ENCODE measurements at places on chromosomes 13 and 19.

DNA sequence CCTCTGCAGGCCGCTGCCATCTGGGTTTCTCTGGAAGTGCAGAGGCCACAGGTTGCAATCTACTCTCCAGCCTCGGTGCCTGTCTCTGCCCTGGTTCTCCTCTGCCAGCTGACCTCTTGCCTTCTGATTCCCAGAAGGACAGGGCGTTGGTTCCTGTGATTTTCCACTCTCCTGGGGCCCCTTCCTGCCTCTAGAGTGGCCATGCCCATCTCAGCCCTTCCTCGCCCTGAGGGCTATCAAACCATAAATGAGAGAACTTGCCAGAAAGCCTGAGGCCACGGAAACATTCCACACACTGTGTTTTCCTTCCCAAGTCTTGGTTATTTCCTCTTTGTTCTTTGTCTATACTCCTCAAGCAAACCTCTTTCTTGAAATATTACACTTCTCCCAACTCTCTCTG lies 146.2 kb downstream of the SHISA2 start:
- no peak for DNase-seq

DNA sequence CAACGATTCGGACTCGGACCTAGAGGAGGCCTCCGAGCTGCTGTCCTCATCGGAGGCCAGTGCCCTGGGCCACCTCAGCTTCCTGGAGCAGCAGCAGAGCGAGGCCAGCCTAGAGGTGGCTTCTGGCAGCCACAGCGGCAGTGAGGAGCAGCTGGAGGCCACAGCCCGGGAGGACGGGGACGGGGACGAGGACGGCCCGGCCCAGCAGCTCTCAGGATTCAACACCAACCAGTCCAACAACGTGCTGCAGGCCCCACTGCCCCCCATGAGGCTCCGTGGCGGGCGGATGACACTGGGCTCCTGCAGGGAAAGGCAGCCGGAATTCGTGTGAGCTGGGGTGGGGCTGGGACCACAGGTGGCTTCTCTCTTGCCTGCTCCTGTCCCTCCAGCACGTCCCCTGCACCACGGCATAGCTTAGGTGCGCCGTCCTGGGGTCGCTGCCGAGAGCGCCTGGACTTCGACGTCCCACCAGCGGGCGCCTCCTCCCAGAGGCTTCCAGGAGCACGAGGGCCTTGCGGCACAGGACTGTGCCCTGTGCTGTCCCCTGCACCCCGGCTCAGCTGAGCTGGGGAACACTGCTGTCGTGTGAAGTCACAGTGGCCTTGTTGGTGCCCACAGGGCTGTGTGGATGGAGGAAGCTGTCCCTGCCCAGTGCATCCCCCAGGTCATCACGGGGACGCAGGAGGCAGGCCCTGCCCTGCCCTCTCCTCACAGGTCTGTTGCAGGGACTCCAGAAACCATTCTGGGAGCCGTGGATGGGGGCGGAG lies 9.3 kb downstream of the POLR2E start:
- no peak for DNase-seq

- no peak for DNase-seq
Measured at GRCh38 chr19:49387936-49388372, at the start of gene KASH5. Gene KASH5 (plus strand): TSS chr19:49388249. CDS start chr19:49390884, 2,635 bp downstream.

- no peak for DNase-seq
Measured at GRCh38 chr13:30608364-30608763, 9.4 kb upstream of the USPL1 start.

GRCh38 chr13:99374169-99374991 lies 67.2 kb upstream of the GPR183 start:
- DNase-seq, result no peak
